Mesothelial cell of epicardium (in vitro differentiated cells): ENCODE measurements at places on chromosomes 4 and X.

DNA sequence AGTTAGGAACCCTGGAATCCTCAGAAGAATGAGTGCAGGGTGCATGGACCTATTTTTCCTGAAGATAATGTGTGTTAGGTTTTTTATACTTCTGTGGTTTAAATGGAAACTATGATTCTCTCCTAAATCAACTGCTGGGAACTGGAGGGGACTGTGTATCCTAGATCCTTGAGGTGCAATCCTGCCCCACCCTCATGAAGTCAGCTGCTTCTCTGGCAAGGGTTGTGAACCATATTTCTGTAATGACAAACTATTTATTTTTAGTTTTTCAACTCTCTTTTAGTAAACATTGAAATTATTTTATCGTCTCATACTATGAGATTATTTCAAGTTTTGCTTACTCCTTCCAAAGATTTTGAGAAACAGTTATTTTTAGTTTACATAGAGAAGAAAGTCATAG, 25.8 kb upstream of the VEGFC start:
- no peak for DNase-seq

DNA sequence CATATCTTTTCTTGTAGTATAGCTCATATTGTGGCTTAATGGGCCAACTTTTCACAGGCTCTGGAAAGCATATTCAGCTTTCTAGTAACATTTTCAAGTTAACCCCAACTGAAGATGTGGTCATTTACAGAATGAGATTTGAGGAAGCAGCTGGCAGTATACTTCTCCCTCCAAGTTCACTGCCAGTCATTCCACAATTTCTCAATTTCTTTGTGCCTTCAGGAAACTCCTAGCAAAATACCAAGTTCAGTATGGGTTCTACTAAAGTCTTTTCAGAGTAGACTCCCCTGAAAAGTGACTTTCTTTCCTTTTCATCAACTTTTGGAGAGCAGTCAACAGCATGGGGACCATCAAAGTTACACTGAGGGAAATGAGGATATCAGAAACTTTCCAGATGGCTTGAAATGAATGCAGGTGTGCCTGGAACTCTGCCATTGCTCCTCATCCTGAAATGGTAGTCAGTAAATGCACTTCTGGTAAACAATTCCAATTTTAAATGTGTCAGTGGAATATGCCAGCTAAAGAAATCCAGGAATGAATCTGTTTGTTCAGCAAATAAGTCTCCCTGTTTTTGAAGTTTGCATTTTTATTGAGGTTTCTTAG, 81.5 kb upstream of the TEX13D start:
- no peak for DNase-seq

GRCh38 chr4:182795446-182796238, 121.5 kb downstream of the DCTD start:
- DNase-seq = no peak

DNA sequence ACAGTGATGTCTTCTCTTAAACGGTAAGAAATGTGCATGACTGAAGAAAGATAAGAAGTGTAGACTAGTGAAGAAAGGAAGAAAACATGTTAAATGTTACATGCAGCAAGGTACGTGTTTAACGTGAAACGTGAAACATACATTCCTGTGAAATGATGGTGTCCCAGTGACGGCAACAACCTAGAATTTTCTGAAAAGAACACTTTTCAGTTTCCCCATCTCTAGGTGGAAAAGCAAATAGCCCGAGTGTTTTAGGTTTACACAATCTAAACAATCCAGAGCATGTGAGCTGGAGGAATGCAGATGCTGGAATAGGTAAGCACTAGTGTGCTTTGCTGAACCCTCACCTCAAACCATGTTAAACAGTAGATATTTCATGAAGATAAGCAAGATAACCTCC, 60.7 kb downstream of the CLNK start:
- no peak for DNase-seq

- no peak for DNase-seq
Measured at GRCh38 chr4:137545461-137545861, 13.2 kb upstream of the PCDH18 start.

DNA sequence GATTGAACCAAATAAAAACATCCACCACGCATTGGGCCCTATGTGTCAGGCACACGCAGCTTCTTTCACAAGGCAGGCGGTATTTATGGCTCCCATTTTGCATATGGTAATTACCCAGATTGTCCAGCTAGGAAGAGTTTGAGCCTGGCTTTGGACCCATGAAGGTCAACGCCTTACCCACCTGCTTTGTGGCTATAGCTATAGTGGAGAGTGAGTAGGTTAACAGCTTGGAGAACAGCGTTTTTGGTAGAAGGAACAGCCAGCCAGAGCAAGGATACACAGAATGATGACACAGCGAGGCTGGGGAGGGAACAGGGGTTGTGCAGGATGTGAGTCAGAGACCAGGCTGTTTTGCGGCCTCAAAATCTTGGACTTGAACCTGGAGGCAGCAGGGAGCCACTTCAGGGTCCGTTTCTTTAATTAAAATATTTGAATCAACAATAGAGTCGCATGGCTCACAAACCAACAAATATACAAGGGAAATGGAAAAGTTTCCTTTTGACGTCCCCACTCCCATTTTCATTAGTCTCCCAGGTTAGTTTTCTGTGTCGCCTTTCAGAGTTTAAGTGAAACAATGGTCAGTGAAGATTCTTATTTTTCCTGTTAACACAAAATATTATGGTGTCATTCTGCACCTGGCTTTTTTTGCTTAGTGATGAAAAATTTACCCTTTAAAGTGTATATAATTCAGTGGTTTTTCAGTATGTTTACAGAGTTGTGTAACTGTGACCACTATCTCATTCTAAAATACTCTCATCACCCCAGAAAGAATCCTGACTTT, 118.2 kb upstream of the STX18 start:
- no peak for DNase-seq

GRCh38 chrX:71540801-71541200, 7.9 kb downstream of the OGT start:
- no peak for DNase-seq

DNA sequence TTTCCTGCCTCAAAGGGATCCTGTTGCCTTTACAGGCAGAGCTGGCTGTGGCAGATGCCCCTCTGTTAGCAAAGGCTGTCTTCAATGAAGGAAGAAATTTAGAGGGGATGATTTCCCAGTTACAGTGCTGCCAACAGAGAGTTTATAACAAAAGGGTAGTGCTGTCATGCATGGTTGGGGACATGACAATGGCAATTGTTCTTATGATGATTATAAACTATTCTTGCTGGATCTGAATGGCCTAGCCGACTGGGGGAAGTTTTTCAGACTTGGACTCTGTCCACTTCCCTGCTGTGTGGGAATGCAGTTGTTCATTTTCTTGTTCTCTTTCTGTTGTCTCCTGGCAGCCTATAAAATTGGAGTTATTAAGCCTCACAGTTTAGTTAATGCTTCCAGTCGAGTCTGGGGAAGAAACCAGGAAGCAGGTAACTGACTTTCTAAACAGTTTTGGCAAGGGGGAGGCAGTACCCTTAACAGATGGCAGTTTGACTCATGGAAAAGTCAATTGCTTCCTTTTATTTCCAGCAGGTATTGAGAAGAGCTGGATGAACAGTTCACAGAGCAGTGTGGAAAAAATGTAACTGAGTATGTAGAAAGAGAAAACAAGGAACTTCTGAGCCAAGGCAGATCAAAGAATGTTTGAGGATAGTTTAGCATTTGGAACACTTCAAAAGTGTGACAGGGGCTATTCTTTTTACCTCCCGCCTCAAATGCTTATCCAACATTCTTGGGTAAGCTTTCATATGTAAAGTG, 582.6 kb downstream of the RAPGEF2 start:
- no peak for DNase-seq

DNA sequence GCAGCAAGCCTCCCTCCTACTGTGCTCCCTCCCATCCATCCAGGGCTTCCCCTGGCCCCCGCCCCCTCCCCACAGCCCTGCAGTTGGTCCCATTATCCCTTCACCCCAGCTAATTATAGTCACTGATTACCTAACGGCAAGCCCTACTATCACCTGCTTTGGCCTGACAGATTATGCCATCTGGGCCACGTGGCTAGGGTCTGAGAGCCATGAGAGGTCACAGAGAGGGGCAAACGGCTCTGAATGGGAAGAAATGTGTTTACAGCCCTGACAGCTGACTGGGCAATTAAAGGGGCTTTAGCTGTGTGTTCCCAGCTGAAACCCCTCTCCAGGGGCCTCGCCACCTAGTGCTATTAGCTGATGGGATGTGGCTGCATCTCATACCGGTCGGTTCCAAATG, 134.4 kb upstream of the CPEB2 start:
- DNase-seq = no peak

DNA sequence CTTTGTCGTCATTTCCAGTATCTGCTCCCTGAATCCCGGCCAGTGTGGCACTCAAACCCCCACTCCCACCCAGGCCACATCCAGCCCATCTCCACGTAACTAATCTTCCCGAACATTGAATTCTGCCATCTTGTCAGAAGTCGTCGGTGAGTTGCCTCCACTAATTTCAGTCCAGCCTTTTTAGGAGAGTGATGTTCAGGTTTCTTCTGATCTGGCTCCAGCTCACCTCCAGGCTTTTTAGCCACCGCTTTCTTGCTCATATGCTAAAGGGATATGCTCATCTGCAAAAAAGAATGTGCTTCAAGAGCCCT, 1.3 kb downstream of the TMEM165 start:
- DNase-seq = no peak

GRCh38 chr4:664713-665231, 9.3 kb downstream of the ATP5ME start:
- DNase-seq = no peak

- DNase-seq = no peak
Measured at GRCh38 chr4:53453385-53453784, 75.9 kb downstream of the FIP1L1 start.

DNA sequence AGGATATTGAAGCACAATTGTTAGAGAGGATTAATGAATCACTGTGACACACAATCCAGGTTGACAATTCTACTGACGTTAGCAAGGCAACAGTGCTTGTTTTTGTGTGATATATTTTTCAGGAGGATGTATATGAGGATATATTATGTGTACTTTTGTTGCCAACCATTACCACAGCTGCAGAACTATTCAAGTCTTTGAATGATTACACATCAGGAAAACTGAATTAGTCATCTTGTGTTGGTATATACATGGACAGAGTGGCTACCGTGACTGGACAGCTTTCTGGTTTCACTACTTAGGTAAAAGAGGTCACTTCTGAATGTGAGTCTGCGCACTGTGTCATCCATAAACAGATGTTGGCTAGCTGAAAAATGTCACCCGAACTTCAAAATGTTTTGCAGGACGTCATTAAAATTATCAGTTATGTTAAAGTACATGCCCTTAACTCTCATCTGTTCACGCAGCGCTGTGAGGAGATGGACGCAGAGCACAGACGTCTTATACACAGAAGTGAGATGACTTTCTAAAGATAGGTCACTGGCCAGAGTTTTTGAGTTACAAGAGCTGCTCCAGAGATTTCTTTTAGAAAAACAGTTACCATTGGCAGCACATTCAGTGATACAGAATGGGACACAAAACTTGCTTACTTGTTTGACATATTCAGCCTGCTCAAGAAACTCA, 69.0 kb downstream of the MRPL1 start:
- no peak for DNase-seq

DNA sequence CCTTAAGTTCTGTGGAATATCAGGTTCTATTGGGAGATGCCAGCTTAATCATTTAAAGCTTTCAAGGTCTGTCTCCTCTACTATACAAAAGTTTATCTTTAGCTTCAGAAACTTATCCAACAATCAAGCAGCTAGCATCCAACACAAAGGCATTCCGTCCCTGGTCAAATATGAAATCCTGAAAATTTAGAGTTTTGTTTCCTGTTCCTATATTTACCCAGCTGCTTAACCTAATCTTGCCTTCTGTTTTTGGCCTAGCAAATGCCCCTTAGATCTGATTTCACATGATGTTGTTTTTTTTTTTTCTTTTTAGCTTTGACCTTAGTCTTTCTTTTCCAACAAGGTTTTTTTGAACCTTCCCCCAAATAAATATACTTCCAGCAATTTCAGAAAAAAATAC, 33.8 kb downstream of the FAM13A start:
- no peak for DNase-seq

DNA sequence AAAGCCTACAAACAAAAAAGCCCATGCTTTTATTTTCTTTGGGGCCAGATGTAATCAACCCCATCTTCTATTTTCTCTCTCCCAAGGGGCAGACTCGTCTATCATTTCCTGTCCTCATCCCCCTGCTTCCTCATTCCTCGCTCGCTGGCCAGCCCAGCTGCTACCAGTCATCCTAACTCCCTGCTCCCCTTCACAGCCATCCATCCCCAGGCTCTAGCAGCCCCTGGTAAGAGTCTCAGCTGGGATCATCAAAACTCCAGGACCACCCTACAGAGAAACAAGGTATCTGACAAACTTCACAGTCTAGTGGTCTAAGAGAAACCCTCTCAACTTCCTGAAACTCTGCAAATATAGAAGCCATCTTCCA, 23.6 kb downstream of the SH3KBP1 start:
- DNase-seq = no peak

- DNase-seq = no peak
Measured at GRCh38 chr4:54726907-54727306, 69.2 kb downstream of the KIT start.

- no peak for DNase-seq
Measured at GRCh38 chr4:118968005-118968404, 79.4 kb downstream of the SYNPO2 start.

GRCh38 chrX:75229774-75230173, 44.1 kb upstream of the UPRT start:
- DNase-seq = no peak

DNA sequence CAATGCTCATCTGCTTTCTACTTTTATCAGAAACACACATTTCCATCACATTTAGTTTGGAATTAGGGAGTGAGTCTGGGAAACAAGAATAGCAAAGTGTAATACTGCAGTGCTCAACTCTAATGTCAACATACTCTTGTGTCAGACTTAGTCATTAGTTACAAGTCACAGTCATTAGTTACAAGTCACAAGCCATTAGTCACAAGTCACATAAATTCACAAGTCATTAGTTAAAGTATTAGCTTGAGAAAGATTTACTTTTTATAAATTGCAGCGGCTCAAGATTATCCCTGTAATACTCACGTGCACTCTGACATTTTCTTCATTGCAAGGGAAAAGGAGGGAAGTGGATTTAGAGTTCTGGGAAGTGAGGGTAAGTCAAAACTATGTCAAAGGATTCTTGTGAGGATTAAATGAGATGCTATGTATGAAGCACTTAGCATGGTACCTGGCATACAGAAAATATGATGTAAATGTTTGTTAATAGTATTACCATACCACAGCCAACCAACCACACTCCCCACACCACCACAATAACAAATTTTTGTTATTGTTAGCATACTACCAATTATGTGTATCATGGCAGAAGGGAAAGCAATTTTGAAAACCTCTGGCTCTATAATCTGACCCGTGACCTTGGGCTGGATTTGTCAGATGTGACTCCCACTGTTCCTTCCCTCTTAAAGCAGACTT, 116.6 kb downstream of the ARHGAP24 start:
- DNase-seq = no peak

DNA sequence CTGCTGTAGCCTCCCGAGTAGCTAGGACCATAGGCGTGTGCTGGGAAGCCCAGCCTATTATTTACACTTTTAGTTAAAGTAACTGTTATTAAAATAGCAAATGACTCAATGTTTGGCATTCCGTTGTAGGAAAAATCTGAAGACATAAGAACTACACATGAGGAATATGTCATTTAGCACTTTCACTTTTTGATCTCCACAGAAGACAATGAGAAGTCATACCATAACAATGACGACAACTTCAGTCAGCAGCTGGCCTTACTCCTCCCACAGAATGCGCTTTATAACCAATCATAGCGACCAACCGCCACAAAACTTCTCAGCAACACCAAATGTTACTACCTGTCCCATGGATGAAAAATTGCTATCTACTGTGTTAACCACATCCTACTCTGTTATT, 6.7 kb downstream of the GPR34 start:
- no peak for DNase-seq

- no peak for DNase-seq
Measured at GRCh38 chr4:13536607-13537006, 7.7 kb downstream of the NKX3-2 start.

- DNase-seq = no peak
Measured at GRCh38 chrX:26952213-26952612, 510.9 kb downstream of the PPP4R3C start.
